Thymus (tissue), 14 donors: ENCODE measurements at places on chromosomes 16 and 17. TPM values are rescaled to one million over a fixed set of nuclear protein-coding genes. Genes with fewer than 3 reads are reported as not detected.

Gene HOXB4
- total RNA-seq: 0.90 TPM

Gene CHAD
- 0.05 TPM for total RNA-seq

Gene NXPH3
- total RNA-seq: 0.52 TPM

Gene TBC1D3G
- total RNA-seq: not detected

Gene CAPN15
- 16.8 TPM for total RNA-seq

Gene KRT33A
- total RNA-seq: 0.66 TPM

Gene CHMP6
- 6.3 TPM for total RNA-seq

Gene TBC1D3B
- 1.3 TPM for total RNA-seq

Gene C16orf95
- total RNA-seq: 5.0 TPM

Gene TBC1D3E
- total RNA-seq: not detected

Gene PERCC1
- not detected for total RNA-seq

DNA sequence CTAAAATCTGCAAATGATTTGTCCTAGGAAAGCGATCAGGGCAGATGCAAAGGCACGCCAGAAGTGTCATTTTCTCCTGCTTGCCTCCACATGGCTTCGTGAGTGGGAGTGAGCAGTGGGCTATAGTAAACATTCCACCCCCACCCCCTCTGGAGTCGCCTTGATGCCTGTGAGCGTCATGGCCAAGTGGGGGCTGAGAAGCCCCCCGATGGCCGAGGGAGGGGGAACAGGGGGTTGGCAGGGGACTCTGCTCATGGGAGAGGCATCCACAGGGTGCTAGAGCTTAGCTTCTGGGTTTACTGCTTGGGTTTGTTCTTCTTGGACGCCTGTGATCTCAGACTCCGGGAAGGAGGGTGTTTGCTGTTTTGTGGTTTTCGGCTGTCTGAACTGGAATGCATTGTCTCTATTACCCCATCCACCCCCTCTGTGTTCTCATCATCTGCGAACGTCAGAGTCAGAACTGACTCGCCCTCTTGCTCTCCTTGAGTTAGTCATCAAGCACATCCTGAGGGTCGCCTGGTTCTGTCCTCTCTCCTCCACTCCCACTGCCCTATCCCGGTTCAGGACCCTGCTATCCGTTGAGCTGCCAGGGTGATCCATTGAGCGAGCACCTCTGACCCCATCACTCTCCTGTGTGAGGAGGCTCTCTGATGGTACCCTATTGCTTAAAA lies 15.4 kb downstream of the TNS4 start:
- no peak for DNase-seq
- H3K4me3 ChIP-seq: no peak overlapping the region
- H3K27me3 ChIP-seq: peaks cover 10% of the 10 kb centered on the region
- peaks cover 36% of the 10 kb centered on the region for H3K4me1 ChIP-seq
- no peaks in the 10 kb centered on the region for H3K36me3 ChIP-seq
- H3K27ac ChIP-seq: no peak overlapping the region

DNA sequence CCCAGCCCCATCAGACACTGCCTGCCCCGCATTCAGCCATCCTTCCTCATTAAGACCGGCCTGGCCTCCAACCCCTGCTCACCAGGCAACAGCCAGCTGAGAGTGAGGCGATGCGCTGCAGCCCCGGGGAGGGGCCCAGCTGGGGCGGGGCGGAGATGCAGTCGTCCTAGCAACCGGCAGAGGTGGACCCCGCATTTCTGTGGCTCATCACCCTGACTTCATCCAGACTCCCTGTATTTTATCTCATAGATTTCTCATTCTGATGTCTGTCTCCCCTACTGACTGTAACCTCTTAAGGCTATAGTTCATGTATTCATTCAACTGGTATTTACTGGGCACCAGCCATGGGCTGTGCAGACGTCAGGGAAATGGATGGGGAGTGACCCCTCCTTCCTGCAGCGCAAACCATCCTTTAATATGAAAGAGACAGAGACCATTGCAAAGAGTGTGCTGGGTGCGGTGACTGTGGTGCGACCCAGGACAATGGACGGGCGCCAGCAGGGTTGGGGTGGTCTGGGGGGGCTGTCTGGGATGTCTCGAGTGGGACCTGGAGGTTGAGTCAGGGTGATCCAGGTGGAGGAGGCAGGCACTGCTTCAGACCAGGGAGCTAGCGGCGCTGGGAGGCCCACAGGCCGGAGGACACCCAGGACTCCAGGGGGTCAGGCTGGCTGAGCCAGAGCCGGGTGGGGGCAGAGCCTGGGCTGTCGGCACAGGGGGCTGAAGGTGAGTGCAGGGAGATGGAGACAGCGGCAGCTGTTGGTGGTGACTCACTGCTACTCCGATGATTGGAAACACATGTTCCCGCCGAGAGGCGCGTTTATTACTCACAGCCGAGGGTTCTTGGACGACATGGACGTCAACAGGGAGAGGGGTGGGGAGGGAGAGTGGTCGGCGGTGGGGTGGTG lies 10.5 kb upstream of the TIMP2 start:
- no peaks in the 10 kb centered on the region for H3K27me3 ChIP-seq
- H3K4me3 ChIP-seq: no peak overlapping the region
- DNase-seq: no peak
- no peak overlapping the region for H3K27ac ChIP-seq
- H3K4me1 ChIP-seq: peaks cover 26% of the 10 kb centered on the region
- no peaks in the 10 kb centered on the region for H3K36me3 ChIP-seq

DNA sequence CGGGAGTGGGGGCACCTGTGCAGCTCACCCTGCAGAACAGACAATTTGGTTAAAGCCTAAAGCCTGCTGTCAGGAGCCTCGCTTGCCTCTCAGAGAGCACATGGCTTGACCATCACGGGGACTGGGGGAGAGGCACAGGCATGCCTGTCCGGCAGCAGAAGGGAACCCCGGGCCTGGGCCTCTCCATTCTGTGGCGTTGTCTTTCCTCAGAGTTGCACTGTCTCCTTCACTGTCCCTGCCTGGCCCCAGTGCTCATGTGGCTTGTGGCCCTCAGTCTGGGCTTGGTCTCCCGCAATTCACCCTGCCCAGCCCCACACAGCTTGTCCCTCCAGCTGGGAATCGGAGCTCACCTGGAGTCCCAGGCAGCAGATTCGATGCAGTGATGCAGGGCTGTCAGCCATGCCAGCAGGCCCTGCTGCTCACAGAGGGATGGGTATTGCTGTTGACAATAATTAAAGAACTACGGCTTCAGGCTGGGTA lies 189.9 kb downstream of the SEC14L1 start:
- peaks cover 84% of the 10 kb centered on the region for H3K4me1 ChIP-seq
- H3K27ac ChIP-seq: peak overlapping the region; percentile 18
- no peak for DNase-seq

DNA sequence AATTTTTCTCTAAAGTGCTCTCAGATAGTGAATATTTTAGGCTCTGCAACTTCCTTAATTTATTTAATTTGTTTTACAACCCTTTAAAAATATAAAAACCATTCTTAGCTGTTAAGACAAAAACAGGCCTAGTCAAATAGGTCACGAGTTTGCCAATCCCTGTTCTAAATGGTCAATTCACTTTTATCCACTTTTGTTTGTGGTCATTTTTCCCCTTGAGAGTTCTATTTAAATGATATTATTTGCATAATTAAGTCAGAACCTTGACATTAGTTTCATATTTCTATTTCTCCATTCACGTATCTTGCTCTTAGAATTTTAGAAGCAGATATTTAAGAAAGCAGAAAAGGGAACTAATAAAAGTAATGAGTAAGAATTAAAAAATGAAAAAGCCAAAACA lies 4.0 kb downstream of the AMFR start:
- DNase-seq: no peak
- no peaks in the 10 kb centered on the region for H3K27me3 ChIP-seq
- no peak overlapping the region for H3K27ac ChIP-seq
- no peak overlapping the region for H3K4me3 ChIP-seq
- H3K36me3 ChIP-seq: no peaks in the 10 kb centered on the region
- H3K4me1 ChIP-seq: peaks cover 12% of the 10 kb centered on the region

- no peak overlapping the region for H3K27ac ChIP-seq
- H3K27me3 ChIP-seq: no peaks in the 10 kb centered on the region
- H3K36me3 ChIP-seq: peaks cover 10% of the 10 kb centered on the region
- DNase-seq: no peak
- H3K4me1 ChIP-seq: peaks cover 8% of the 10 kb centered on the region
- H3K4me3 ChIP-seq: no peak overlapping the region
These were observed 2.5 kb downstream of the FLYWCH1 start for GRCh38 chr16:2914233-2914632.

GRCh38 chr17:42311240-42312034 lies 23.1 kb downstream of the STAT5A start:
- peaks cover 48% of the 10 kb centered on the region for H3K4me1 ChIP-seq
- no peaks in the 10 kb centered on the region for H3K27me3 ChIP-seq
- peak overlapping the region; percentile 99 for H3K27ac ChIP-seq
- no peak overlapping the region for H3K4me3 ChIP-seq

GRCh38 chr16:30112197-30113030 lies 923 bp downstream of the GDPD3 start:
- no peaks in the 10 kb centered on the region for H3K27me3 ChIP-seq
- peaks cover 25% of the 10 kb centered on the region for H3K4me1 ChIP-seq
- H3K36me3 ChIP-seq: peaks cover 52% of the 10 kb centered on the region
- no peak overlapping the region for H3K4me3 ChIP-seq
- no peak overlapping the region for H3K27ac ChIP-seq

- no peaks in the 10 kb centered on the region for H3K27me3 ChIP-seq
- peaks cover 22% of the 10 kb centered on the region for H3K4me1 ChIP-seq
- no peak for DNase-seq
- H3K27ac ChIP-seq: no peak overlapping the region
- peaks cover 3% of the 10 kb centered on the region for H3K36me3 ChIP-seq
These were observed 2.4 kb downstream of the MBTD1 start for GRCh38 chr17:51257150-51258081.

DNA sequence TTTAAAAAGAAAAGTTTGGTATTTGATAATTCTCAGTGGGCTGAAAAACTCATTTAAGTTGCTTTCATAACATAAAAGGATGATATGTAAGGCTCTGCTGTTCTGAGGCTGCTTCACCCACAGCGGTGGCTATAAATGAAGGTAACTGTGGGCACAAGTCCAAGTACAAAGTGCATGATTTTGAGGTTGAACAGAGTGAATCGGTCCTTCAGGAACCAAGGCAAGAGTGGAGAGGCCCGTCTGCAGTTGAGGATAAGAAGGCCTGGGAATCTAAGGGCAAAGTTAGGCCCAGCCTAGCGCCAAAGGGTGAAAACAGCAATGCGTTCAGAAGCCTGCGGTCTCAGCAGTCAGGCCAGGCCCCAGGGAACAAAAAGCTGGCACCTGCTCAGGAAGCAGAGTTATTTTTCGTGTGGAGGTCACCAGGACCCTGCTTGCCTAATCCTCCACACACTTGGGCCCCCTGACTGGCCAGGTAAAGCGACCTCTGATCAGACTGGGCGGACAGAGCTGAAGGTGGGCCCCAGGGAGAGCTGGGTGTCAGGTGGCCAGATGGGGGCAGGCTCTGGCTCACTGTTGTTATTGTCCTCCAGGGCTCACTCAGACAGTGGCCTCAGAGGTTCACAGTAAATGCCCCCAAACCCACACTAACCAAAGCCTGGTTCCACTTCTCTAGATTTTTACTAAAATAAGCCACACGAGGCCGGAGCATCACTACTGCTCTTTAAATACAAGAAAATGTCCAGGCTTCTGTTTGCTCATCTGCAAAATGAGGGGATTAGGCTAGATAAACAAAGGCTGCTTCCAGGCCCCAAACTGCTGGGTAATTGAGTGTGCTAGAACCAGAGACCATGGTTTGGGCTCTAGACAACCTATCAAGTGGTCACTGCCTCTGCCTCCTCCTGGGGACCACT lies 46.5 kb downstream of the TEX2 start:
- DNase-seq: no peak
- H3K4me3 ChIP-seq: no peak overlapping the region
- H3K27ac ChIP-seq: peak overlapping the region; percentile 40
- no peaks in the 10 kb centered on the region for H3K27me3 ChIP-seq
- peaks cover 21% of the 10 kb centered on the region for H3K36me3 ChIP-seq

GRCh38 chr17:35074711-35075707 lies 11.5 kb upstream of the RFFL start:
- H3K27ac ChIP-seq: no peak overlapping the region
- H3K4me1 ChIP-seq: peaks cover 6% of the 10 kb centered on the region

- H3K27me3 ChIP-seq: no peaks in the 10 kb centered on the region
- DNase-seq: no peak
These were observed 18.2 kb downstream of the HEATR3 start for GRCh38 chr16:50083996-50084395.

DNA sequence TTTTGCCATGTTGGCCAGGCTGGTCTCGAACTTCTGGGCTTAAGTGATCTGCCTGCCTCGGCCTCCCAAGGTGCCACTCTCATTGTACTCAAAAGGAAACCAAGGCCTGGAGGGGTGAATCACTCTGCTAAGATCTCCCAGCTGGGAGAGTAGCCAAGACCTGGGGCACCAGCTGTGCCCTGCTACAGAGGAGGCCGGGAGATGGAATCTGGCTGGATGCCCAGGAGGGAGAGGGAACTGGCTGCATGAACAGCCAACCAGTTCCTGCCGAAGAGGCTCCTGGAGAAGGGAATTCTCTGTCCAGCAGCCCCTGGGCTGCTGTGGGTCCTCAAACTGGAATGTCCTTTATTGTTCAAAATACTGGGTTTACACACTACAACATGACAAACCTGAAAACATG lies 238.7 kb upstream of the CIBAR2 start:
- no peaks in the 10 kb centered on the region for H3K36me3 ChIP-seq
- no peaks in the 10 kb centered on the region for H3K27me3 ChIP-seq
- H3K4me1 ChIP-seq: peaks cover 11% of the 10 kb centered on the region
- H3K27ac ChIP-seq: no peak overlapping the region
- H3K4me3 ChIP-seq: no peak overlapping the region

DNA sequence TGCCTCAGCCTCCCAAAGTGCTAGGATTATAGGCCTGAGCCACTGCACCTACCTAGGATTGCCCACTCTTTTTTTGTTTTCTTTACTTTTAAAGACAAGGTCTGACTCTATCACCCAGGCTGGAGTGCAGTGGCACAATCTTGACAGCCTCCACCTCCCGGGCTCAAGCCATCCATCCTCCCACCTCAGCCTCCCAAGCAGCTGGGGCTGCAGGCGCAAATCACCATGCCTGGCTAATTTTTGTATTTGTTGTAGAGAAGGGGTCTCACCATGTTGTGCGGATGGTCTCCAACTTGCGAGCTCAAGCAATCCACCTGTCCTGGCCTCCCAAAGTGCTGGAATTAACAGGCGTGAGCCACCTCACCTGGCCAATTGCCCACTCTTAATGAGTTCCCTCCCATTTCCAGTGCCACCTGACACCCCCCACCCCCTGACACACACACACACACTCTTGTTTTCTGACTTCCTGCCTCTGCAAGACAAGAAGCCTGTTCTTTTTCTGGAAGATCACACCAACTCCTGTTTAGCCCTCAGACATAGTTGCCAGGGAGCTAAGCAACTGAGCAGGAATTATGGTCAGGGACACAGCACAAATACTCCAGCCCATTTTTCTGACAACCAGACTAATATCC lies 2.6 kb downstream of the OVCA2 start:
- peaks cover 6% of the 10 kb centered on the region for H3K36me3 ChIP-seq
- peaks cover 22% of the 10 kb centered on the region for H3K4me1 ChIP-seq
- peaks cover 22% of the 10 kb centered on the region for H3K27me3 ChIP-seq
- no peak for DNase-seq
